Inflammatory macrophage treated with lipopolysaccharide for 4 hours (primary cell): ENCODE measurements at places on chromosomes 2 and 18.
A peak's percentile ranks its signal among the peaks of the same experiment; 100 is the strongest.

DNA sequence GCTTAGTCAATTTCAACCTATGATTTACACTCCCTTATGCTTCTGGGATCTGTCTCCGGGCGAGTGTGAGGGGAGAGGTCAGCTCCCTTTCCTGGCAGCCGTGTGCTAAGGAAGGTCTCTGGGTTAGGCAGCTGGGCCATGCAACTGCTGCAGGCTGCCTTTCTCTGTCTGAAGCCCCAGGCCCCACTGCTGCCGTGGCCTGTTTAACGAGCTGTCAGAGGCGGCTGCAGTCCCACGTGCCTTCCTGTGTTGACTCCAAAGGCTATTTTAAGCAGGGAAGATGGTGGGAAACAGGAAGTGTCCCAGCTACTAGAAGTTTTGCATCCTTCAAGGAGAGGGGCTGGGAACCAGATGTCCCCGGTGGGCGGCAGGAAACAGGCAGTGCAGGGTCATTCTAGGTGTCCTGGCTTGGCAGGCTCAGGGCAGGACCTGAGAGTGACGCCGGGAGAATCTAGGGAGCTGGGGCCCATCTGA lies 186.4 kb downstream of the TNS1 start:
- peak; percentile 40 for DNase-seq

- no peak for DNase-seq
Measured at GRCh38 chr2:95010718-95011117, 14.8 kb upstream of the MAL start.

GRCh38 chr2:103459283-103459682 lies 697.5 kb downstream of the TMEM182 start:
- DNase-seq = no peak

DNA sequence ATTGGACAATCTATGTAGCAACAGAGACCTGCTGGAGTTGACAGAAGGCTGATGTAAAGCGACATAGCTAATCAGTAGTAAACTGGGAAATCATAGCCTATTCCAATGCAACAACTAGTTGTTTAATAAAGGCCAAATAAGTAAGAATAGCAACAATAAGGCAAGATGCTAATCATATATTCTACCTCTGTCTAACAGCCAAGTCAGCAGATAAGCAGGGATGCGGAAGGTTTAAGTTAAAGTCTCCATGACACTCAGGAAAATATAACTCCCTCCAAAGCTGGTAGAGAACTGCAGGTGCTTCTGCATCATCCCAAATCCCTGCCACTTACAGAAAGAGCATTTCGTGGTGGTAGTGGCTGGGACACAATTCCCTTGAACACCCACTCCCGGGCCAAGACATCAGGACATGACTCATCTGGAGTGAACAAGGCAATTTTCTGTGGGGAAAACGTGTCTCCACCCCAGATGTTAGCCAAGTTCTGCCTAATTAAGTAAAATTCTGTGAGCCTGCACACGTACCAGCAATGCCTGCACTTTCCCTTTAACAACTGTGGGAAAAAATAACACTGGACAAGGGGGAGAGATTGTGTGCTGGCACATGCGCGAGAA lies 413.6 kb upstream of the ID2 start:
- DNase-seq = peak; percentile 85

DNA sequence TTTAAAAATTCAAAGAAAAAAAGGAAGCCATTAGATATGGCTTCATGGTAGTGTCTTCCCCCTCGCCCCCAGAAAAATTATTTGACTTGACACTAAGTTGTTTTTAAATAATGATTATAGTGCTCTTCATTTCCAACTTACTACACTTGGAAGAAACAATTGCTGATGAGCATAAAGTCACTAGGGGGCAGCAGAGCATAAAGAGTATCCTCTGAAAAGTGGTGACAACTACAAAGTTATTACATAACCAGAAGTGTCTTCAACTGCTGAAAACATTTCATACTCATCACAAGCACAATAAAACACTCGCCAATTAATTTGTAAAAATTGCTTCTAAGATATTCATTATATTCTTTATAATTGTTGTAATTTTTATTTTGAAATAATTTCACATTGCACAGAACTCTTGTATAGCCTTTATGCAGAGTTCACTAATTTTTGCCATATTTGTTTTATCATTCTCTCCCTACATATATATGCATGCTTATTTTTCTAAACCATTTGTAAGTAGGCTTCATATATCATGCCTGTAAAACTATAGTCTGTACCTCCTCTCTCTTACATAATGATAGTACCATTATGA lies 54.9 kb downstream of the EXOC6B start:
- DNase-seq = peak; percentile 79

GRCh38 chr2:237662671-237663093 lies 35.3 kb downstream of the LRRFIP1 start:
- peak; percentile 96 for DNase-seq

- DNase-seq = no peak
Measured at GRCh38 chr2:80987466-80987865, 682.9 kb upstream of the LRRTM1 start.

GRCh38 chr2:85735691-85736090 lies 18.1 kb upstream of the ATOH8 start:
- no peak for DNase-seq

DNA sequence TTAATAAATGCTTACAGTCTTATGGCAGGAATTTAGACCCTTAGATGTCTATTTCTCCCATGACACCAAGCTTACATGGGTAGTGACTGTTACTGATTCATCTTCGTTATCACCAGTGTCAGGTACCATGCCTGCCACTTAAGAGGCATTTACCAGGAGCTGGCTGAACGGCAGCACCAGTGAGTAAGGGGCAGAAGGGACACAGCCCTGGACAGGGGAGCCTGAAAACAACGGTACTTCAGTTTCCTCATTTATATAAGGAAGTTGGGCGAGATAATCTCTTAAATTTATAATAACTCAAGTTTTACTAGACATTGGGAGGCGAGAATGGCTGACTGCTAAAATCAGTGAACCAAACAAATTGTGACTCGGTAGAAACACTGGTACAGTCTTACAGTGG lies 1.2 kb downstream of the COA5 start:
- DNase-seq = no peak

GRCh38 chr2:43225093-43225787 lies 1.2 kb downstream of the ZFP36L2 start:
- peak; percentile 52 for DNase-seq

DNA sequence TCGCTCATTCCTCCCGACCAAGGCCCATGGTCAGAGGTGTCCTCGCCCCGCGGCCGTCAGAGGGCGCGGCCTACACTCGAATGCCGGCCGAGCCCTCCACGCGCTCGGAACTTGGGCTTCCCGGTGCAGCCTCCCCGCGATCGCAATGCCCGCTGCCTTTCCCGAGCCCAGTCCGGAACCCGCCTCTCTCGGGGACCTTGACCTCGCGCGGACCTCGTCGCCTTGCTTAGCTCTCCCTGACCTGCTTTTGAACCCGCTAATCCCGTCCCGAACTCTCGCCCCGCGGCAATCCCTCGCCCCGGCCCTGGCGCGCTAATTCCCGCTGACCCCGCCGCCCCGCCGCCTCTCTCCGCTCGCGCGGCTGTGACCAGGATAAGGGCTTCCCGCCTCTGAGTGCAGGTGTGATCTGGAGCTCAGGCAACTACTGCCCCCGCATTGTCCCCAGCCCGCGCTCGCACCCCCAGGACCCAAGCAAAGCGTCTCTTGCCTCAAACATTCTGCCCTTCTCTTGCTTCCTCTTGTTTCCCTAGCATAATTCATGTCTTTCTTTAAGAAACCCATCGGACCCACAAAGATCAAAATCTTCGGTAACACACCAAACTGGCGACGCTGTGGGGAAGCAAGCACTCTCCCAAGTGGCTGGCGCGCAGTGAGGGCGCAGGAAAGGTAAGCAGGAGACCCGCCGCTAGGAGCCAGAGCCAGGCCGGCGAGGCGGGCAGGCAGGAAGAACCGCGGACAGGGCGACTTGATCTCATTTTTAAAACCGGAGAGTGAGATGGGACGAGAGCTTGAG lies 46.6 kb upstream of the ATP6V1B1 start:
- DNase-seq = no peak

GRCh38 chr2:237581751-237582746 lies 8.5 kb downstream of the RAB17 start:
- DNase-seq = peak; percentile 51

DNA sequence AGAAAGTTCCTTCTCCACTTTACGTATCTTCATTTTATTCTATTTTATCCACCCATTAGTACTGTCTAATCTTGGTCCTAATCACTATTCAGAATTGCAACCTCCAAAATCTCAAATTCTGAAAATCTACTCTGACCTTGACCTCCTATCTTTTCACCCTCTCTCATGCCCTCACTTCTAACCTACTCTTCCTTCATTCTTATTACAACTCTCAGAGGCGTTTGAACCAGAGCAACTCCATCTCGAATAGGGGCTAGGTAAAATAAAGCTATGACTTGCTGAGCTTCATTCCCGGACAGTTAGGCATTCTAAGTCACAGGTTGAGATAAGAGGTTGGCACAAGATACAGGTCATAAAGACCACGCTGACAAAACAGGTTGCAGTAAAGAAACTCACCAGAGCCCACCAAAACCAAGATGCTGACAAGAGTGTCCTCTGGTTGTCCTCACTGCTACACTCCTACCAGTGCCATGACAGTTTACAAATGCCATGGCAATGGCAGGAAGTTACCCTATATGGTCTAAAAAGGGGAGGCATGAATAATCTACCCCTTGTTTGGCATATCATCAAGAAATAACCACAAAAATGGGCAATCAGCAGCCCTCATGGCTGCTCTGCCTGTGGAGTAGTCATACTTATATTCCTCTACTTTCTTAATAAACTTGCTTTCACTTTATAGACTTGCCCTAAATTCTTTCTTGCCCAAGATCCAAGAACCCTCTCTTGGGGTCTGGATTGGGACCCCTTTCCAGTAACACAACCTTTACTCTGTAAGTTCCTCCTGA lies 11.4 kb downstream of the CCDC88A start:
- no peak for DNase-seq

GRCh38 chr2:16055848-16056580 lies 115.7 kb downstream of the MYCN start:
- peak; percentile 40 for DNase-seq

DNA sequence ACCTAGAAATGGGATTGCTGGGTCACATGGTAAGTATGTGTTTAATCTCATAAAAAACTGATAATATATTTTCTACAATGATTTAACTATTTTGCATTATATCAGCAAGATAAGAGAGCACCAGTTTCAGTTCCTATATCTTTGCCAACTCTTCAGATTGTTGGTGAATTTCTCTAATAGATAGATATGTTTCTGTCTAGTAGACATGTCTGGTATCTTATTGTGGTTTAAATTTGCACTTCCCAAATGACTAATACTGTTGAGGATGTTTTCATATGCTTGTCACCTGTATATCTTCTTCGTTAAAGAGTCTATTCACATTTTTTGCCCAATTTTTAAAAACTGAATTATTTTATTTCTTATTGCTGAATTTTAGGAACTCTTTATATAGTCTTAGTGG lies 113.8 kb upstream of the UXS1 start:
- DNase-seq = no peak

DNA sequence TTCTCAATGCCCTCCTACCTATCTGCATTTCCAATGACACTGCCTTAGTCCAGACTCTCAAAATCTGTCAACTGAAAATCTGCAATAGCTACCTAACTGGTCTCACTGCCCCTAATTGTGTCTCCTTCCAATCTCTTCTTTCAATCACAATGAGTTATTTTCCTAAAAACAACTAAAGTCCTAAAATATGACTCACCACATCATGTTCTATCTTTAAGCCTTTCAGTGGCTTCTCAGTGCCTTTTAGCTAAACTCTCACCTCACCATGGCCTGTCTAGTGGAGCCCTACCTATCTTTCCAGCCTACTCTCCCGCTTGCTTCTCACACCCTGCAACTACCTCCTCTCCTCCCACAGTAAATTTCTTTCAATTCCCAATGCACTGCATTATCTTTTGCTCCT lies 220.9 kb upstream of the PKDCC start:
- no peak for DNase-seq

DNA sequence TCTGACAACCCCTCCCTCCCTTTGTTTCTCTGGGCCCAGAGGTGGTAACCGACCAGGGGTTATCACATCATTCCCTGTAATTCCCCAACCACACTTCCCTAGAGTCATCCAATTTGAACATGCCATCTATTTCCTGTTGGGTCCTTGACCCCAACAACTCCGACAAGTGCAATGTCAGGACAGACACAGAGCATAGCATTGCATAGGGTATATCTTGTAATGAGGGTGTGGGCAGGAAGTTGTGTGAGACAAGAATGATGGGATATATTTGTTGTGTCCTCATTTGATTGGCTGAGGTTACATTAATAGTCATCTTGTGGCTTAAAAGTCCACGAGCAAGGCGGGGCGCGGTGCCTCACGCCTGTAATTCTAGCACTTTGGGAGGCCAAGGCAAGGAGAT lies 33.4 kb upstream of the CNOT11 start:
- DNase-seq = peak; percentile 15

GRCh38 chr2:70399046-70399445 lies 97.2 kb upstream of the FAM136A start:
- DNase-seq = no peak

DNA sequence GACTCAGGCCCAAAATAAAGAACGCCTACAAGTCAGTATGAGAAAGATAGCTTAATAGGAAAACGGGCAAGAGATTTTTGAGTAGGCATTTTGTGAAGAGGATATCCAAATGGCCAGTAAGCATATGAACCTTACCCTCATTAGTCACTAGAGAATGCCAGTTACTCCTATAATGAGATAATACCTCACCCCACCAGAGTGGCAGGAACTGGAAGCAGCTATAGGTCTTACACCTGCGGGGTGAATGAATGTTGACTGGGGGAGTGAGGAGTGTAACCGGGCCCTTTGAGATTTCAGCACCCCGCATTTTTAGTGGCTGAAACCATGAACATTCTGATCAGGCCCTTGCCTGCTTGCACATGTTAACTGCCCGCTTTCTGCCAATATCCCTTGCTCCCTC lies 7.5 kb upstream of the PTPN2 start:
- no peak for DNase-seq

GRCh38 chr2:215771241-215771640 lies 242.1 kb downstream of the MREG start:
- DNase-seq = no peak

DNA sequence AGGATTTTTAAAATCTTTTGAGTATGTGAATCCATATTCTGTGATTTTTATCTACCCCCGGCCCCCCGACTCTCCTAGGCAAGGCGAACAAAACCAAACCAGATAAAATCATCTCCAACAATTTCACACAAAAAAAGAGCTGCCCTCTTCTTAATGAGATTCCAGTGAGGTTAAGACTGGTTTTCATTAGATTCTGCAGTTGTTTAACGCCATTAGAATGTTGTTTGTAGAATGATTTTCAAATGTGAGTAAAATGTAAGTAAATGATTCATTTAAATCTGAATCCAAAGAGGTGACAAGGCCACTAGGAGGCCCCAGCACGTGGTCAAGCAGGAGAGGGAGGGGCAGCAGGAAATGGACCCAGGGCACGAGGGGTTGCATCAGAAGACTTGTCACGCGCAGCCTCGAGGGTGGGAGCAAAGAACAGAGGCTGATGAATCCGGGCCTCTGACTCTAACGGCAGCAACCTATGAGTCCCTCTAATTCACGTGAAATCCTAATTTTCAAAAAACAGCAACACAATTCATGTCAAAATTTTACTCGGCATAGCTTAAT lies 24.3 kb upstream of the KLHL29 start:
- peak; percentile 13 for DNase-seq

DNA sequence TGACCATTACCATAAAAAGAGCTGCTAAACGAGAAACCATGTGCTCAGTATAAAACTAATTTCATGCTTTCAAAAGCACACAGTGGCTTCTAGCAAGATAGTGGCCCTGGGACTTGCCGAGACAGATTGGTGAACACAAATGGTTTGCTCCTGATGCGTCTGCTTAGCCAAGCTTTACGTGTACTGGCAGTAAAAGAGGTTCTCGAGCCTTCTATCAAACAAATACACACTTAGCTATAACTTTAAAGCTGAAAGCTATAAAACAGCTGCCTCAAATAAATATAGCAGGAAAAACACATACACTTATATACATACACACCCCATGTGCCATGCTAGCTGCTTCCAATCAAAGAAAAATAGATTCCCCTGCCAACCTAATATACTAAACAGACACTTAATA lies 117.0 kb downstream of the ZNF385B start:
- no peak for DNase-seq
